ENCODE measurements at places on chromosomes 11 and 22.

- no peak for DNase-seq
These were observed 2.0 kb downstream of the LRRC32 start for GRCh38 chr11:76668362-76669155.

GRCh38 chr11:119856681-119857485, 127.9 kb upstream of the NECTIN1 start:
- no peak for DNase-seq

- DNase-seq, result no peak
These were observed 5.9 kb upstream of the APOL6 start for GRCh38 chr22:35642305-35642741.

- no peak for DNase-seq
These were observed 8.6 kb upstream of the ARAP1 start for GRCh38 chr11:72760539-72761405.

DNA sequence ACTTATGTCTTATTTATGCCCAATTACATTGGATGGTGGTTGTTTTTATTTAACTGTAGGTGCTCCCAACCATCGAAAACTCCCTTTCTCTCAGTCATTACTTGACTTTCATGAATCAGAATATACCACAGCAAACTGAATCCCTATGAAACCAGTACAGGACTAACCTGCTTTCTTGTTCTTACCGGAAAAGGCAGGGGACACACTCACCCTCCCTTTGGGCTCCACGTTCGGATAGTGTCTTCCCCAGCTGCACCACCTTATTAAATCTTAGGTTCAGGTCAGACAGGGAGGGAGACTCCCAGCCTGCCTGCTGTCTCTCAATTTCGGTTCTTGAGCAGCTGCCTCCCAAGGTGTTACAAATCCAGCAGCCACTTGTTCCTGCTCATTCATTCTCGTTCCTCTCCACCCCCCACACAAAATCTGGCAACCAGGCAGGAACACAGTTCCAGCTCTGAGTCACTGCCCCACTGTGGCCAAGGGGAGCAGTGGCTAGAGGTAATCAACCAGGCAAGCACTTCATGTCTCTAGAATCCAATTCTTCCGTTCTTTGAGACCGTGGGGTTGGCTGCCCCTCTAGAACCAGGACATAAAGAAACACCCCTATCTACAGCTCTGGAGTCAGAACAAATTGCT, 133.0 kb downstream of the PLEKHA7 start:
- no peak for DNase-seq

GRCh38 chr22:40890881-40891280, 29.0 kb upstream of the DNAJB7 start:
- no peak for DNase-seq

DNA sequence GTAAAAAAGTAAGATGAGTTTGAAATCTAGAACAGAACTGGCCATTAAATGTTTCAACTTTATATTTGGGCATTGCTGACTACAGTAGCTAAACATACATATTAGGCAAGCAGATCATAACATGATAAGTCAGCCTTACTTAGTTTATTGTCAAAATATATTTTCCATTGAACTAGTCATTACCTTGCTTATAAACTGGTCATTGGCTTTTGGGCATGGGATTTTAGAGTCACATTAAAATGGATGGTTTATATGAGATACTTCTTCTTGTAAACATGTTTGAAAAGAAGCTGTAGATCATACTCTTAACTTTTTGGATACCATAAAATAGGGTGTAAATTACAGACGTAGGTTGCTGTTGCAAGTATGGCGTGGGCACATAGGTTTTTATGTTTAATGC, 2.7 kb downstream of the HIPK3 start:
- DNase-seq, result no peak

GRCh38 chr11:126165311-126165720, 46.1 kb downstream of the RPUSD4 start:
- no peak for DNase-seq

DNA sequence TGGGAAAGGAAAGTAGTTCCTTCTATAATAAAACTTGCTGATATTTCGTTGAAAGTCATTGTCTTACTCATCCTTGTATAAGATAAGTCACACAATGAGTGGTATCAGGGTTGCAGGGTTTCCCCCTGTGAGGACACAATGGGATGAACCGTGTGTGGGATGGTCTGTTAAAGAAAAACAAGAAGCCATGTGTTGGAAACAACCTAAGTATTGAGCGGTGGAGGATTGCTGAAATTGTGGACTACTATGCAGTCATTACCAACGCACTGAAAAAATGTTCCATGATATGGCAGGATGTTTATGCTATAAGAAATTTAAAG, 28.6 kb downstream of the PTPRJ start:
- no peak for DNase-seq

DNA sequence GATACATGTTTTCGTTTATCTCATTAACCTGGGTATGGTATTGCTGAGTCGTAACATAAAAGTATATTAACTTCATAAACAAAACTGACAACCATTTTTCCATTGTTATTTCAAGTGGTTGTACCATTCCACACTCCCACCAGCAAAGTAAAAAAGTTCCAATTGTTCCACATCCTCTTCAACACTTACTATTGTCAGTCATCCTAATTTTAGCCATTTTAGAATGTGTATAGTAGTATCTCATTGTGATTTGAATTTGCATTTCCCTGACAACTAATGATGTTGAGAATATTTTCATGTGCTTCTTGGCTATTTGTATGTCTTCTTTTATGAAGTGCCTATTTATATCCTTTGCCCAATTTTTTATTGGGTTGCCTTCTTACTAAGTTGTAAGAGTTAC, 10.5 kb upstream of the CD3E start:
- DNase-seq, result no peak

GRCh38 chr11:72471005-72471898, 36.9 kb upstream of the CLPB start:
- DNase-seq, result peak; percentile 33

DNA sequence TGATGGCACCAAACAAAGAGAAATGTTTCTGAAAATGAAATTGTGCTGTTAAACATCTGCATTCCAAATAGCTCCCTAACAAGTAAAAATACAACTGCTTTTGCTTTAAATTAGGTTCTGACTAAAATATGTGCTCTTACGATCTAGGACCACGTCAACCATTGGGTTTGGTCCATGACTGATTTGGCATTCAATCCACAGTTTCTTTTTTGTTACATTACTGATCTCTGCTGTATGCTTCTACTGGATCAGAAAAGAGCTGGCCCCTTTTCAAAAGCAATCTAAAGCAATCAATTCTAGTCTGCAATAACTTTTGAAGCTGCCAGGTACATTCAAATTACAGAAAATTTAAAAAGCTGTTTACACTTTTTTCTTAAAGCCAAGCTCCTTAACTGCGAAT, 1047.1 kb upstream of the CCDC90B start:
- DNase-seq, result no peak

DNA sequence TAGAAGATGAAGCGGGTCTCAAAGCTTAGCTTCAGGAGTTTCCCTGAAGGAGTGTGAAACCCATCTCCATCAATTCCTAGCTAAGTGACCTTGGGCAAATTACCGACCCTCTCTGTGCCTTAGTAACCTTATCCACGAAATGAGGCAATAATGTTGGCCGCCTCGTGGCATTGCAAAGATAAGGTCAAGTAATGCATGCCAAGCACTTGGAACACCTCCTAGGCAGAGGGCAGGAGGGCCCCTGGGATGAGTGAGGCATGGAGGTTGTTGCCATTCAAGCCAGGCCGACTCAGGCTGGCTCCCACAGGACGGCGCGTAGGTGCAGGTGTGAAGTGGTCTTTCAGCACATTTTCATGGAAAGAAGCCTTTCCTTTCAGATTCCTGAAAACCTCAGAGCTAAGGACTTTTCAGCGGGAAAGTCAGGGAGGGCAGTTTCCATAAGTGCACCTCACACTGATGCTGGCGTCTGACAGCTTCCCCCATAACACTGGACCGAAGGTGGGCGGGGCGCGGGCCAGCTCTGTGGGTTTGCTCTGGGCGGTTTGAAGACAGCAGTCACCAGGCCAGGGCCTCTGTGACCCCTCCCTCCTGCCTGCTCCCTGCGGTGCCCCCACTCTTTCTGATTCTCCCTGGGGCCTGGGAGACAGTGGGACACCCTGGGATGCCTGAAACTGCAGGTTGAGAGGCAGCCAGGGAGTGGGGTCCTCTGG, 25.2 kb downstream of the RPS6KA4 start:
- no peak for DNase-seq

GRCh38 chr11:76074148-76075095, 131.9 kb downstream of the WNT11 start:
- no peak for DNase-seq

DNA sequence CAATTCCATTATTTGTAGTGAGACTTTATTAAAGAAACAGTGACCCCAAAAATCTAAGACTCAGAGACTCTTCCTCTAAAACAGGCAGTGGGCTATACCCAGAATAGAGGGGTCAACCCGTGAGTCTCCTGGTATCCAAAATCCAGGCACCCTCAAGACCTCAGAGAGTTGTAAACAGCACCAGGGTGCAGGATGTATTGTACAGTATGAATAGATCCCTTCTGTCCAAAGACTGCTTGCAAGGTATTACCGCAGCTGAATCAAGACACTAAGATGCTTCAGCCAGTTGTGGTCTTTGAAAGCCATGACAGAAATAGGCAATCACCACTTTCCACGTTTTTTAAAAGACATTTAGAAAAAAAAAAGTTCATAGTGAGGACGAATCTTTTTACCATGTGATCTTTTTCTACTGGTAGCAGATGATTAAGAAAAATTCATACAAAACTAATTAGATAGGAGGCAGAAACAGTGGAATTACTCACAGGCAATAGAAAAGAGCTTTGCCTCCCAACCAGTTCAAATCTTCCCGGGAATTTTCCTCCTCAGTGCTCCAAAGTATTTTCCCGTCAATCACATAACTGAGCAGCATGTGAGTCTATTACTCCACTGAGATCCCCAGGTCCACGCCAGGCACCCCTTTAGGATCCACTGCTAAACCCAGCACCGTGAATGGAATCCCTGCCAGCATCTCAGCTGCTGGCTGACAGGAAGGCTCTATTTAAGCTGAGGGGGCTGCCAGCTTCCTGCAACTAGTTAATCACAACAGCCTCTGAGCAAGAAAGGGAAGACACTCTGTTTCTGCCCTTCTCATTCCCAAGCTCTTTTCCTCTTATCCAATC, 113.1 kb downstream of the ETS1 start:
- DNase-seq, result no peak

GRCh38 chr11:18575361-18575760, 13.2 kb downstream of the UEVLD start:
- DNase-seq, result no peak

- no peak for DNase-seq
These were observed 134.1 kb downstream of the GRIK4 start for GRCh38 chr11:120645639-120646038.

DNA sequence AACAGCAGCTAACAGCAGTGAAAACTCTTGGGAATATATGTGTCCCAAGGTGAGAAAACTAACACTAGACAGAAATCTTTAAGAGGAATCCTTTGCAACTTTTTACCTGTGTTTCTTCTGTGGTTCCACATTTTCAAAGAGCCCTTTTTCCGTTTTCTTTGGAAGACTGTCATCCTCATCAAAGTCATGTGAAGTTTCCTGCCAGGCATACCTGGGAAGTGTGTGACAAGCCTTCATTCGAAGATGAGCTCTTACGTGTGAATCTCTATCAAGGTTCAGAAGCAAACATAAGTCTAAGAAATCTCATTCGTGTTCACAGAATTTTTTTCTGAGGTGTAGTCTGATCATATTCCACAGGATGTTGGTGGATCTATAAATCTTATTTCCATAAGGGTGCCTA, 330.6 kb upstream of the MPPED2 start:
- no peak for DNase-seq

GRCh38 chr11:96237766-96238266, 105.2 kb downstream of the MAML2 start:
- DNase-seq, result no peak
